AG10803 (cell line): ENCODE measurements at places on chromosomes 2 and 18.

DNA sequence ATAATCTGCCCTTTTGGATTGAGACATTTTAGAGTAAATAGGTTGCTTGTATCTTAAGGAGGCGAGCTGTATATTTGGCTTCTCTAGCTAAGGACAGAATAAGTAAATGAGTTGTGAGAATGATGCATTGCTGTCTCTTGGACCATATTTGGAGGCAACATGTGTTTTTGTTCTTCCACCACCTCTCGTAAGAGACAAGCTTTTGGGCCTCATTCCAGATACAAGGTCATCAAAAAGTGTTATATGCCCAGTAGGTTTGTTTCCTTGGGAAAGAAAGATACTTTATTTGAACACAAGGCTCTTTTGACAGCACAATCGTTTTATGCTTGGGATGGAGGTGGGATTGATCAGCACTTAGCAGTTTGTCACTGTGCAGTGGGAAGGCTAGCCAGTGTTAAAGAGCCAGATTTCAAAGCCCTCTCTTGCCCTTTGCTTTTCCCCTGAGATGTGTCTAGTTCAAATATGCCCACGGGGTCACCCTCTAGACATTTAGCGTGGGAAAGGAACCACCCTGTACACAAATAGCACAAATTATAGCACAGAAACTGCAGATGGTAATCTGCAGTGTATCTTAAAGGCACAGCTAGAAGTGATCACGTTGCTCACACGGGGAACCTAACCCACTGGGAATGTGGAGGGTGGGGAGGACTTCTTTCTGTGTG lies 131.3 kb downstream of the MAP4K4 start:
- peak; percentile 66 for DNase-seq

- no peak for DNase-seq
Observed at GRCh38 chr2:152470861-152471854, 136.2 kb downstream of the FMNL2 start.

DNA sequence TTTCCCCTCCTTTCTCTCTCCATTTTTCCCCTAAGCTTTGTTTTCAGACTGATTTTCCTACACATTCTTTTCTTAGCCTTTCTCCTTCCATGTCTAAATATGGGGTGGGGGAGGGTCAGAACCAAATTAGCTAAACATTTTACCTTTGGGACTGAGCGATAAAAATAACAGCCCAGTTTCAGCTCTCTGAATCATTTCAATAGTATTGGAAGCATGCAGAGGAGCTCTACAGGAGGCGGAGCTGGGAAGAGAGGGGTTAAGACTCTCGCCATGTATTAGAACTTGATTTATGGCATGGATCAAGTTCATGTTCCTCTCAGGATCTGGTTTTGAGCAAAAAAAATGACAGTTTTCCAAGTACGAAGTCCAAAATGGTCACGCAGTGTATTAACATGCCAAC lies 109.1 kb downstream of the CPO start:
- no peak for DNase-seq

- no peak for DNase-seq
Observed at GRCh38 chr2:16816016-16816415, 150.4 kb upstream of the CYRIA start.

GRCh38 chr2:57330447-57330846 lies 716.2 kb upstream of the VRK2 start:
- DNase-seq, result peak; percentile 11

DNA sequence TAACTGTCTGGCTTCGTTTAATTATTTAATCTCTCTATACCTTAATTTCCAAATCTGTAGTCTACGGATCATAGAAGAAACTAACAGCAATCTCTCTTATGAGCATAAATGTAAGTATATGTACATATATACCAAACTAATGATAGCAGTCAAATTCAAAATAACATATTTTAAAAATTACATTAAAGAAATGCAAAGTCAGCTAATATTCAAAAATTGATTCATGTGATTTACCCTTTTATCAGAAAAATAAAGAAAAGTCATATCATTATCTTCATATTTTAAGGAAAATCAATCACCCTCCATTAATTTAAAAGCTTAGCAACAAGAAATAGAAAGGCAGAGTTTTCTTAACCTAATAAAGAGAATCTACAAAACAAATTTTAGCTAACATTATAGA lies 575.9 kb downstream of the IRS1 start:
- DNase-seq, result no peak

DNA sequence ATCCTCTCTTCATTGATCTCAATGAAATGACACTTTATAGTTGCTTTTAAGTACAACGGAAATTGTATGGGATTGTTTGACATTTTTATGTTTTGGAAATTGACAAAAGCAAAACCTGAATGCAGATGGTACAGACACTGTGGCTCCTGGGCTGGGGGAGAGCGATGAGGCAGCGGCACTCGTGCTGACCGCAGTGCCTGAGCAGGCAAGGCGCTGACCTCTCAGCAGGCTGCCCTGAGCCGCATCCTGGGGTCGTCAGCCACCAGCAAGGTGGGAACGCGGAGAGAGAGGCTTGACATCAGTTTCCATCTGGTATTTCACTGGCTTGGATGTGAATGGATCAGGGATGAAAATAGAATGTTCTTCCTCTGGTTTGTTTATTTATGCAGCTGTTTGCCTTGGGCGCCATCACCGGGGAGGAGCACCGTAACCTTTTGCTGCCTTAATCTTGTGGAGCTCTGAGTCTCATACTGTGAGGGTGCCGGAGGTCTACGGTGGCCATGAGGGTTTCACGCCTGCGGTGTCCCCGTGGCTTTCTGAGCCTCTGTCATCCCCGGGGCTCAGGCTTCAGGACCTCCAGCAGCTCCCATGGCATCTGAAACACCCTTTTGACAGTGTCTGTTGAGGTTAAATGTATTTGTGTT lies 94.8 kb upstream of the TPO start:
- DNase-seq, result no peak

- DNase-seq, result no peak
Observed at GRCh38 chr2:229096409-229097066, 174.5 kb downstream of the PID1 start.

DNA sequence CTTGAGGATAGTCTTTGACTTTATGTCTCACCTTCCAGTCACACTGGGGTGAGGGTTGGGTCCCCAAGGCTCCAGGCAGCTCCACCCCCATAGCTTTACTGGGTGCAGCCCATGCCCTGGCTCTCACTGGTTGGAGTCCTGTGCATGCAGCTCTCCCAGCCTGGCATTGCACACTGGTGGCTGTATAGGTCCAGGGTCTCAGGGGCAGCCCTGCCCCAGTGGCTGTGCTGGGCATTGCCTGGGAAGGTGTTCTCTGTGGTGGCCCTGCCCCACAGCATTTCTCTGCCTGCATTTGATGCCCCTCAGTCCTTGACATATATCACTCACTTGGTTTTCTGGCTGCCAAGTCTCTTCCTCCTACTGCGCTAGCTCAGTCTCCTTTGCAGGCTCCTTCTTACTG lies 21.2 kb downstream of the MPHOSPH10 start:
- no peak for DNase-seq

GRCh38 chr18:21897811-21898210 lies 157.2 kb downstream of the MIB1 start:
- peak; percentile 44 for DNase-seq

DNA sequence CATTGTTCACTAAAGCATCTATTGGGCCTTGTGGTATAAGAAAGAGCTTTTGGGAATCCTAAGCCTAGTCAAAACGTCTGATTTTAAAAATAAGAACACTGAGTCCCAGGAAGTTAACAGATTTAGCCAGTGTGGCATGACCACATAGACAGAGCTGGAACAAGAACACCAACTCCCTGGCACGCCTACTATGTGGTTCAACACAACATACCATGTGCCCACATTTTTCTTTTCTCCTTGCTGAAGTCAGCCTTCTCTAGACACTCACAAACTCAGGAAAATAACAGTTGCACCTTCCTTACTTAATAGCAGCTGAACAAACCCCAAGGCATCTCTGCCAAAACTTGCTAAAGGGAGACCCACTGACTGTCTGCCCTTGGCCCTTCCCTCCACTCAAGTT lies 124.8 kb downstream of the C1D start:
- peak; percentile 59 for DNase-seq

- DNase-seq, result peak; percentile 72
Observed at GRCh38 chr2:11697103-11697871, 27.3 kb upstream of the NTSR2 start.

DNA sequence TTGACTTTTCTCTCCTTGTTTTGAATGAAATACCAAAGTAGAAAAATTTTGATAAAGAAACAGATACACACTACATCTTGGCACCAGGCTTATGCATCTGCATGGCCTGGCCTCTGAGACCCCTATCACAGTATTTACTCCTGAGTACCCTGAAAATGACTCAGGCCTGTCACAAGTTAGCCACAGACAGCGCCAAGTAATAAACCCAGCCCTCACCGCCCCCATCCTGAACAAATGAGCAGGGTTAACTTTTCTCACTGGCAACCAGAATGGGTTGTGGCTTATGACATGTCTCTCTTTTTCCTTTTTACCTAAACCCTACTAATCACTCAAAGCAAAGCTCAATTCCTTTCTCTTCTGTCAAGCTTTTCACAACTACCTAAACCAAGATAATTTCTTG lies 35.3 kb downstream of the SPRED2 start:
- DNase-seq, result peak; percentile 16

DNA sequence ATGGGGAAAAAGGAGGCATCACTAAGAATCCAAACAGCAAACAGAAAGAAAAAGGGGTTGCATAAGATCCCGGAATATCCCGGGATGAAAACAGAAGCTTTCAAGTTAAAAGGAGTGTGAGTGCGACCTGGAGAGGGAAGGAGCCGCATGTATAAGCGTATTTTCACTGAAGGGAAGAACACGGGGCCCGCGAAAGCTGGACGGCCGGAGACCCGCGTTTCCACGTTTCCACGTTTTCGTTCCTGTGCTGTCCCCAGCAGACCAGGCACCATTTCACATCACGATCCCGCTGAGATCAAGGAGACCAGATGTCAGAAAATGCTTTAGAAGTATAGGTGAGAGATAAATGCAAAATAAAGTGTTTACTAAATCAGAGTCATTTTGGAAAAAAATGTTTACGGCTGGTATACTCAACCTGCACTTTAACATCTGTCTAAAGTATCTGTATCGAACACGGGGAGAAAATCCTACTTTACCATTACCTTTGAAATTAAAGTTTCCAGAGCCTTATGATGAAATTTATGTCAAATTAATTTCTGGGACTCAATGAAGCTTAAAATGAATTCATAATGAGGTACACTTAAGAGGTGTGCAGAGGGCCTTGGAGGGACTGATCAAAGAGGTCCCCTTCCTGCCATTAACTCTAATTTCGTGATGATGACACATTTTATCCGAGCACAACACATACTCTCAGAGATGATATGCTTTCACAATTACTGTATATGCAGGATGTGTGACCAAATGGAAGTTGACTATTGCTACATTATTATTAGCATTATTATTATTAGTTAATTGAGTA lies 71.0 kb upstream of the SALL3 start:
- no peak for DNase-seq

DNA sequence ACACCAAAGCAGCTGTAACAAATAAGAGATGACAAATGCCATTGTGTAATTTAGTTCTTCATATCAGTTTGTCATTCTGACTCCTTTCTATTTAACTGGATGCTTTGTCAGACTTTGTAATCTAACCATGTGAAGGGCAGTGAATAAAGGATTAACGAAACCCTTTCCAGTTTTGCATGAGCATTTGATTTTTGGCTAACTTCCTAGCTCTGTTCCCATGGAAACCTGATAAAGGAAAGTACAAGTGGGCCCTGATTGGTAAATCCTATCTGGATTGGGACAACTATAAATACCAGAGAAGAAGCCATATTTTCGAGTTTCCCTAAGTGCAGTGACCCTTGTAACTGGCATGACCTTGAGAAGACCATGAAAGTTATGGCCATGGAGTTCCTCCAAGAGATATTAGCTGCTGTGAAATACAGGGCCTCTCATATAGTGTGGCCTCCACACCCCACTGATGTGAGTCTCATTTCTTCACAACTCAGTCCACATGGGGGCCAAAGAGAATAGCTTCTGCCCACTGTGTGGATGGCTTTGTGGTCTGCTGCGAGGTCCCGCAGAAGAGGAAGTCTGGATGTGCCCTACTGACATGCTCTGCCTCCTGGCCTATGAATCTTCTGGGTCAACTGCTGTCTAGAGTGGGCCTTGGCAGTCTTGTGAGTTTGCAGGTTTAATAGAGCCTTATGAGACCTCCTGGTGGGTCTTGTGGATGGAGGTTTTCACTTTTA lies 38.2 kb upstream of the CYP1B1 start:
- peak; percentile 26 for DNase-seq

GRCh38 chr2:83069724-83070123 lies 1389.4 kb downstream of the SUCLG1 start:
- DNase-seq, result peak; percentile 6

DNA sequence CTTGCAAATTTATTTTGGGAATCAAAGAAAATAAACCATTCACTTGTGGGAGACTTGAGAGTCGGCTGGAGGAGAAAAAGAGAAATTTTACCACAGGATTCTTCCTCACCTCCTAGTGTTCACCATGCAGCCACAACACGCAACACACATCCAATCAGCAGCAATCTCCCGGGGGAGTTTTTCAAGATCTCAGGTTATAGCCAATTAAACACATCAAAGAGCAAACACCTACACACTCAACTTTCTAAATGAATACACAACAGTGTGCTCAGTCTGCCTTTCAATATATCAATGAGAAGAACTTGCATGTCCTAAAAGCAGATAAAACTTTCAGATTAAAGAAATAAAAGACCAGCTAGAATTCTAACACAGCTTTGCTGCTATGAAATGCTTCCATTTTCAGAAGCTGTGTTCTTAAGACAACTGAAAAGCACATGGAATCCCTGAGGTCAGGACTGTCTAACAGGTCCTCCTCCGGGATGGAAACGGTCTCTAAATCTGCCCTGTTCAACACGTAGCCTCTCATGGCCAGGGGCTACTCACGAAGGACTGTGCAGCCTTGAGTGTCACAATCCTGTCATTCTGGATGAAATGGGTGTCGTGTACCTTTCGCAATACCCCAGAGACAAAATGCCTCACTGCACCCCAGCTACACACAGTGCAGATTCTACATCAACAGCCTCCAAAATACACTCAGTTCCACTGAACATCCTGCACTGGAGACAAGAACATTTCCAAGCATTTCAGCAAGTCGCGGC lies 84.2 kb downstream of the ZNF516 start:
- DNase-seq, result no peak

DNA sequence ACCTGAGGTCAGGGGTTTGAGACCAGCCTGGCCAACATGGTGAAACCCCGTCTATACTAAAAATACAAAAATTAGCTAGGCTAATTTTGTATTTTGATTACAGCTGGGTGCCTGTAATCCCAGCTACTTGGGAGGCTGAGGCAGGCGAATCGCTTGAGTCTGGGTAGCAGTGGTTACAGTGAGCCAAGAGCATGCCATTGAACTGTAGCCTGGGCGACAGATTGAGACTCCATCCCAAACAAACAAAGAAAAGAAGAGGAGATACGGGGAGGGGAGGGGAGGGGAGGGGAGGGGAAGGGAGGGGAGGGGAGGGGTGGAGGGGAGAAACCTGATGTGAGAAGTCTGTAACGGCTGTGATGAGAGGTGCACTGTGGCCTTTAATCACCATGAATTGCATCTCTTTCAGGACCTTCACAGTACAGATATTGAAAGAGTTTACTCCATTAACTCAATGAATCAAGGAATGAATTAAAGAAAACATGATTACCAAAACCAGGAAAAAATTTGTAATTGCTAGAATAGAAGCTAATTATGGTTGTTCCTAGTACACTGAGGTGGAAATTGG lies 135.3 kb downstream of the CALCRL start:
- no peak for DNase-seq

- no peak for DNase-seq
Observed at GRCh38 chr2:63186331-63186730, 135.7 kb downstream of the OTX1 start.

GRCh38 chr18:48868468-48869466 lies 82.0 kb downstream of the SMAD7 start:
- DNase-seq, result no peak

- no peak for DNase-seq
Observed at GRCh38 chr2:218814540-218815243, 16.9 kb downstream of the PRKAG3 start.
